ENCODE measurements at places on chromosomes 3 and 15. TPM values are rescaled to one million over a fixed set of nuclear protein-coding genes. Genes with fewer than 3 reads are reported as not detected.
A peak's percentile ranks its signal among the peaks of the same experiment; 100 is the strongest.

Gene PCOLCE2
- total RNA-seq, result 46.4 TPM

Gene TMEM212
- not detected for total RNA-seq

Gene PLAAT1
- not detected for total RNA-seq

Gene SLC15A2
- not detected for total RNA-seq

Gene SUCNR1
- total RNA-seq, result under 0.01 TPM

Gene ZNF662
- total RNA-seq, result 1.4 TPM

Gene MRPL46
- total RNA-seq, result 20.5 TPM

Gene LRRC57
- total RNA-seq, result 18.1 TPM

DNA sequence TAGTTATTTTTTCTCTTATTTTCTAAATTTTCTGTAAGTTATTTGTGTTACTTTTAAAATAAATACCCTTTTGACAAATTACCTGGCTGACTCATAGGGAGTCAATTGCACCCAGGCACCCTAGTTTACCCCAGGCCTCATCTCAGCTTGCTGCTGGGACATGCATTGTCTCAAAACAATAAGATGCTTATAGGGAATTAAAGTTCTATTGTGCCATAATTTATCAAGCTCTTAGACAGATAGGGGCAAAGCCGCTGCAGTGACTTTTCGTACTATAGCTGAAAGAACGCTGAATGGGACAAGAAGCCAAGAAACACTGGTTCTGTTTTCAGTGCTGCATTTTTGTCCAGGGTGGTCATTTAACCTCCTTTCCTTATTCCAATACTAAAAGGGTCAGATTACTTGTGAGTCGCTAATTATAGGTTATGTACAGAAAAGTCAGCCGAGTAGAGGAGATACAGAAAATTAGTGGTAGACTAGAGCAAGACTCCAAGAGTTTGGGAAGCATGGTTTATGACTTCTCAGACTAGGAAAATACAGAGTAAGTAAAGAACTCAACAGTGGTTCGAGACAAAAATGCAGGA is 50.3 kb downstream of the EXD1 start:
- no peaks in the 10 kb centered on the region for H3K36me3 ChIP-seq
- H3K4me3 ChIP-seq, result no peak overlapping the region
- no peak overlapping the region for H3K27ac ChIP-seq
- H3K4me1 ChIP-seq, result peaks cover 6% of the 10 kb centered on the region

GRCh38 chr15:75107908-75108838 is 84.8 kb downstream of the PPCDC start:
- peak; percentile 91 for DNase-seq
- no peaks in the 10 kb centered on the region for H3K36me3 ChIP-seq
- H3K4me3 ChIP-seq, result no peak overlapping the region

GRCh38 chr15:80120636-80121035 is 32.2 kb upstream of the FAH start:
- peaks cover 33% of the 10 kb centered on the region for H3K36me3 ChIP-seq
- H3K27ac ChIP-seq, result no peak overlapping the region
- no peaks in the 10 kb centered on the region for H3K4me1 ChIP-seq
- H3K27me3 ChIP-seq, result no peaks in the 10 kb centered on the region
- H3K4me3 ChIP-seq, result no peak overlapping the region

DNA sequence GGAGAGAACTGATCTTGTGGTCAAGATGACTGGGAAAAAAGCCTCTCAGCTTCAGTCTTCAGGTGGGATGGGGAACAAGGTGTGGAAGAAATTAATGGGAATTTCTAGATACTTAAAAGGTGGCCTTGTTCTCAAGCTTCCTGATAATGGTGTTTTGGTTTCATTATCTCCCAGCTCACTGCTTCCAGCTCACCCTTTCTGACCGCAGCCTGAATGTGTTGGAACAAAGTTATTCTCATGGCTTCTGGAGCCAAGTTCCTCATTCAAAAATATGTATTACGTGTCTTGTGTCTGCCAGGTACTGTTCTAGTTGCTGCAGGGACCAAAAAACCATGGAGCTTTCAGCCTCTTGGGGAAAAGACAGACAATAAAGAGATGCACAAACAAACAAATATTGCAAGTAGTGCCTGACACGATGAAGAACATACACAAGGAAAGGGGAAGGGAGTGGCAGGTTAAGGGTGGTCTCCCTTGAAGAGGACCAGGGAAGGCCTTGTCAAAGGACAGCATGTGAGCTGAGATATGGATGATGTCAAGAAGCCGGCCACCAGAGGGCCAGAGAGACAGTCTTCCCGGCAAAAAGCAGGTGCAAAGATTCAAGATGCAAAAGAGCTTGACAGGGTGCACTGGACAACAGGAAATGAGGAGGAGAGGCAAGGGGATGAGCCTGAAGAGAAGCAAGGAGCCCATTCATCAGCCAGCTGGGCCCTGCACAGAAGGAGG is 35.5 kb downstream of the ARRDC4 start:
- H3K27me3 ChIP-seq, result no peaks in the 10 kb centered on the region
- no peak overlapping the region for H3K27ac ChIP-seq

- DNase-seq, result peak; percentile 64
- no peaks in the 10 kb centered on the region for H3K36me3 ChIP-seq
- no peaks in the 10 kb centered on the region for H3K4me1 ChIP-seq
- H3K27ac ChIP-seq, result no peak overlapping the region
- H3K4me3 ChIP-seq, result no peak overlapping the region
Observed at GRCh38 chr15:73851689-73852088, 21.7 kb upstream of the TBC1D21 start.

GRCh38 chr3:55477306-55478303 is 9.5 kb downstream of the WNT5A start:
- DNase-seq, result no peak
- peaks cover 36% of the 10 kb centered on the region for H3K4me1 ChIP-seq
- no peaks in the 10 kb centered on the region for H3K27me3 ChIP-seq
- H3K27ac ChIP-seq, result peak overlapping the region; percentile 73
- peak overlapping the region; percentile 97 for H3K4me3 ChIP-seq
- peaks cover 50% of the 10 kb centered on the region for H3K36me3 ChIP-seq

DNA sequence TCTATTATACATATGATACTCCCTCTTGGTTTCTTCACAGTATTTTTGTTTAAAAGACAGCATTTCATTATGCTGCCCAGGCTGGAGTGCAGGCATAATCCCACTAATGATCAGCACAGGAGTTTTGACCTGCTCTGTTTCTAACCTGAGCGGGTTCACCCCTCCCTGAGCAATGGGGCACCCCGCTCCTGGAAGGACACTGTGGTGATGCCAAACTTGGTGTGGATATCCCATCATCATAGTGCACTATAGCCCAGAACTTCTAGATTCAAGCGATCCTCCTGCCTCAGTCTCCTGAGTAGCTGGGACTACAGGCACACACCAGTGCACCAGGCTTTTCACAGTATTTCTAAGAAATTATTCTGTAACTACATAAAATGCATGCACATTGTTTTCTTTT is 14.9 kb downstream of the COLQ start:
- H3K27ac ChIP-seq, result no peak overlapping the region
- H3K4me1 ChIP-seq, result no peaks in the 10 kb centered on the region
- no peaks in the 10 kb centered on the region for H3K27me3 ChIP-seq
- no peak for DNase-seq
- no peak overlapping the region for H3K4me3 ChIP-seq
- no peaks in the 10 kb centered on the region for H3K36me3 ChIP-seq

DNA sequence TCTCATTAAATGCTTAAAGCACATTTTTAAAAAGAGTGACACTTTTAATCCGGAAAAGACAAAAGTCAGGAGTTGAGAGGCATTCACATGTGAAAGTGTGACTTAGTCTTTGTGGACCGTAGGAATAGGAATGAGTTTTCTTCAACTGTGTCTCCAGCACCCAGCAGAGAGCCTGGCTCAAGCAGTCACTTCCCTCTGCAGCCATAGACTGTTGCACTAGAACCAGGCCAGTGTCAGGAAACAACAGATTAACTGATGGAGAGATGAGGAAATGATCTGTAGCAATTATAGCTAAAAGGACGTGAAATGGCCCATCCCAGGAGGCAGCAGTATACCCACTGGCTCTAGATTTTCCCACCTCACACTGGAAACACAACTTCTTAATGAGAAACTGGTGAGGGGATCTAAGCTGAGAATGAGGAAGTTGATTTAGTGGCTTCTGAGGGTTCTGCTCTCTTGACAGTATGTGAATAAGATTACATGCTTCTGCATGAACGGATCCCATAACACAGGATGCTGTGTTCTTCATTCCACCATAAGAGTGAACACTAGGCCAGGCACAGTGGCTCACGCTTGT is 19.8 kb downstream of the CFAP92 start:
- peaks cover 23% of the 10 kb centered on the region for H3K27me3 ChIP-seq
- H3K4me1 ChIP-seq, result no peaks in the 10 kb centered on the region
- no peak for DNase-seq
- no peak overlapping the region for H3K4me3 ChIP-seq

DNA sequence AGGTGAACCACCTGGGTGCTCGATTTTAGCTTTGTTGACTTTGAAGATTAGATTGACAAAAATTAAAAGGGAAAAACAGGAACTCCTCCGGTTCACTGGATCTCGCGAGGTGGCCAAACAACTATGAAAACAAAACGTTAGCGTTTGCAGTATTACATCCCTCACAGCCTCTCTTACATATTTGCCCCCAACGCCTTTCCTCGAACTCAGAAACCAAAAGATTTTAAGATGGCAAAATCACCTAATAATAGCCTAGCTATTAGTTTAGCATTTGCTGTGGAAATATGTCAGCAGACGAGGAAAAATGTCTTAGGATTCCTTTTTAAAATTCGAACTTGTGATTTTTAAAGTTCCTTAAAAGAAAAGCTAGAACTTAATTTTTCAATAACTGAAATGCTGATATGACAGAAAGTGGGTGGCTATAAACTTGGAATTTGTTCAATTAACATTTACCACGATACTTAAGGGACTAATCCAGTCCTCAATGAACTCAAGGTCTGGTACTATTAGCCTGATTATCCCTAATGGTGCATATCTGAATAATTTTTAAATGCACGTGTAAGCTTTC is 491 bp upstream of the SENP7 start:
- no peaks in the 10 kb centered on the region for H3K36me3 ChIP-seq
- H3K4me1 ChIP-seq, result peaks cover 14% of the 10 kb centered on the region
- H3K27me3 ChIP-seq, result no peaks in the 10 kb centered on the region
- H3K27ac ChIP-seq, result peak overlapping the region; percentile 84

- peaks cover 67% of the 10 kb centered on the region for H3K4me1 ChIP-seq
- H3K36me3 ChIP-seq, result peaks cover 17% of the 10 kb centered on the region
- H3K4me3 ChIP-seq, result no peak overlapping the region
- no peaks in the 10 kb centered on the region for H3K27me3 ChIP-seq
- no peak for DNase-seq
Observed at GRCh38 chr15:73934281-73934680, 8.0 kb downstream of the LOXL1 start.

- H3K36me3 ChIP-seq, result no peaks in the 10 kb centered on the region
- peak overlapping the region; percentile 43 for H3K4me3 ChIP-seq
- H3K27me3 ChIP-seq, result no peaks in the 10 kb centered on the region
Observed at GRCh38 chr3:31274326-31275024, 258.2 kb upstream of the STT3B start.

- H3K4me1 ChIP-seq, result no peaks in the 10 kb centered on the region
- H3K27me3 ChIP-seq, result no peaks in the 10 kb centered on the region
- H3K27ac ChIP-seq, result no peak overlapping the region
- no peak for DNase-seq
- H3K36me3 ChIP-seq, result no peaks in the 10 kb centered on the region
- H3K4me3 ChIP-seq, result no peak overlapping the region
Observed at GRCh38 chr3:147554332-147554731, 145.2 kb downstream of the ZIC1 start.

- no peaks in the 10 kb centered on the region for H3K36me3 ChIP-seq
- H3K27me3 ChIP-seq, result no peaks in the 10 kb centered on the region
- DNase-seq, result peak; percentile 71
- peak overlapping the region; percentile 46 for H3K4me3 ChIP-seq
- H3K27ac ChIP-seq, result no peak overlapping the region
- peaks cover 23% of the 10 kb centered on the region for H3K4me1 ChIP-seq
Observed at GRCh38 chr3:197354568-197355001, 56.2 kb upstream of the DLG1 start.

DNA sequence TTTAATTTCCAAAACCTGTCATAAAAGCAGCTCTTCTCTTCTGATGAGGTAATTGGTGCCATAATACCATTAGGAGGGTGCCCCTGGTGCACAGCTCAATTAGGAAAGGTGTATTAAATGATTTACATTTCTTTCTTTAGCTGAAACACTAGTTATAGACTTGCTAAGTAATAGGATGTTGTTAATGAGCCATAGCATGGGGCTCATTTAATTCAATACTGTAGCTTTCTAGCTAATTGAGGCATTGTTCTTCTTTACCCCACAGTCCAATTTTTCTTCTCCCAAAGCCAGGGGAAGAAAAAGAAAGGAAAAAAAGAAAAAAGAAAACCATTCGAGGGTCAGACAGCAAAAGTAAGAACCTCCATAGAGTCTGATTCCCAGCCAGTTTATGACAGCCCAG is 164.0 kb upstream of the HES1 start:
- DNase-seq, result no peak
- H3K27ac ChIP-seq, result no peak overlapping the region
- H3K4me1 ChIP-seq, result peaks cover 10% of the 10 kb centered on the region
- no peaks in the 10 kb centered on the region for H3K36me3 ChIP-seq
- peaks cover 42% of the 10 kb centered on the region for H3K27me3 ChIP-seq

DNA sequence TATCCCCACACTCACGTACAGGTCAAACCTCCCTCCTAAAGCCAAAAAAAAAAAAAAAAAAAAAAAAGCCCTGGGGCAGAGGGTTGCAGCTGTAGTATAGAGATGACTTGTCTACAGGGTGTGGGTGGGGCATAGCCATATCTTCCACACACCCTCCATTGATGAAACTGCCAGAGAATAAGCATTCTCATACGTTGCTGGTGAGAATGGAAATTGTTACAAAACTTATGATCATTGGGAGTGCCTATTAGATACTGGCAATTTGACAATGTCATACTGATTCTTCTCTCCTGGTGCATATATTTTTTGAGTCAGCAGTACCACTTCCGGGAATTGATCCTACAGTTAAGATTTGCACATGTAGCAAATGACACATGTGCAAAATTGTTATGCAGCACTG is 11.0 kb upstream of the CTNNB1 start:
- peaks cover 6% of the 10 kb centered on the region for H3K27me3 ChIP-seq
- no peak overlapping the region for H3K27ac ChIP-seq
- no peak overlapping the region for H3K4me3 ChIP-seq
- no peaks in the 10 kb centered on the region for H3K36me3 ChIP-seq

DNA sequence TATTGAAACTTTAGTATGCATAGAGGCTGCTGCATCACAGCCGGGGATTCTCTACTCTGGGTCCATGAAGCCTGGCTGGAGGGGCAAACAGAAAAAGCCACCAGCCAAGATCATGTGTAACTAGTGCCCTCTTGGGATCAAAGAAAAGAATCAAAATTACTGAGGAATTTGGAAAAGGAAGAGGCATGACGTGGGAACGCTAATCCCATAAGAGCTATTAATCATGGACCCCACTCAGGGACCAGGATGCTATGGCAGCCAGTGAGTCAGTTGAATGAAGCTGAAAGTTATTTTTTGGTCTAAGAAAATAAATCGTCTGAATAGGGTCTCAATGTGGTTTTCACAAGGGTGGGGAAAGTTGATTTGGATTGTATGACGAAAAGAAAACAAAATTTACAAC is 1165.1 kb downstream of the ROBO2 start:
- peak; percentile 52 for DNase-seq
- no peaks in the 10 kb centered on the region for H3K36me3 ChIP-seq
- peak overlapping the region; percentile 54 for H3K4me3 ChIP-seq

Measured in GM23248 (cell line).